ENCODE measurements at places on chromosomes 3 and 15.

DNA sequence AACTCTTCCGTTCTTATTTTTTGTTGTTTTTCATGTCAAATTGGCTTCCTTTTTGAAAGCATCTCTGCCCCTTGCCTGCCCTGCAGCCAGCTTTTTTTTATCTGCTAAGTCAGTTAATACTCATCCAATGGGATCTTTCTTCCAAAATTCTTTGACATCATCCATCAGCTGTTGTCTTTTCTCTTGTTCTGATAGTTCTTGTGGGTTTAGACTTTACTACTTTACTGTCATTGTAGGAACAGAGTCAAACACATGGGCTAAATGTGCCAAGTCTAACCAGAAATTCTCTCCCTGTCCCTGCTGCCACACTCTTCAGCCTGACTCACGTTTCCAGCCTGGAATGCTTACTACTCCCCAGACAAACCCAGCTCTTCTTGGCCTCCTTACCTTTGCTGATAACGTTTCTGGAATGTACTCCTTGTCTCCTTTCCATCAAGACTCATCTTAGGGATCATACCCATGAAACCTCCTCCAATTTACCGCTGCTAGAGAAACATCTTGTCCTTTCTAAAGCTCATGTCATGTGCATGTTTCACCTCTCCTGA is 10.7 kb upstream of the VPS8 start:
- no peak for DNase-seq

- no peak for DNase-seq
These were observed 282.5 kb upstream of the TRIM42 start for GRCh38 chr3:140395134-140396075.

DNA sequence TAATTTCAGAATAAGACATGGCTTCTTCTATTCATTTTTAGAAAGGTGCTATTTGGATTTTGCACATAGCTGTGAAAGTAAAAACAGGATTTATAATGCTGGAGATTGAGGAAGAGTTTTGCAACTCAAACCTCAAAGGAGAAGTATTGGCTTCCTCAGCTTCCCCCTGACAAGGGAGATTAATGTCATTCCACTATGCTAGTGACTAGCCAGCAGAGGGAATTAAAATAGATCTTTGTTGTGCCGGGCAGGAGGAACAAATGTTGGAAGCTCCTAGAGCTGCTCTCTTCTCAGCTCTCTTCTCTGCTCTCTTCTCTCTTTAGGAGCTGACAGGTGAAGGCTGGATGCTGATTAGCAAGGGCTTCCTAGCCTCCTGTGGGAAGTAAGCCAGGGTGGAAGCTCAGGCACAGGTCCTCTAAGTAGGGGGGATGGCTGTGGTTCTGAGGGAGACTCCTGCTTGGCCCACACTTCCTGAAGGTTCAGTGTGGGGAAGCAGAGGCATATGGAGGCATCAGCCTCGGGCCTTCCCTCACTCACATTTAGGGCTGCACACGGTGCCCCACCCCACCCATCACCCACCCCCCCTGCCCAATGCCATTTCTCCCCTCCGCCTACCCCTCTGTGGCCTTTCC is 29.6 kb downstream of the CX3CR1 start:
- no peak for DNase-seq

DNA sequence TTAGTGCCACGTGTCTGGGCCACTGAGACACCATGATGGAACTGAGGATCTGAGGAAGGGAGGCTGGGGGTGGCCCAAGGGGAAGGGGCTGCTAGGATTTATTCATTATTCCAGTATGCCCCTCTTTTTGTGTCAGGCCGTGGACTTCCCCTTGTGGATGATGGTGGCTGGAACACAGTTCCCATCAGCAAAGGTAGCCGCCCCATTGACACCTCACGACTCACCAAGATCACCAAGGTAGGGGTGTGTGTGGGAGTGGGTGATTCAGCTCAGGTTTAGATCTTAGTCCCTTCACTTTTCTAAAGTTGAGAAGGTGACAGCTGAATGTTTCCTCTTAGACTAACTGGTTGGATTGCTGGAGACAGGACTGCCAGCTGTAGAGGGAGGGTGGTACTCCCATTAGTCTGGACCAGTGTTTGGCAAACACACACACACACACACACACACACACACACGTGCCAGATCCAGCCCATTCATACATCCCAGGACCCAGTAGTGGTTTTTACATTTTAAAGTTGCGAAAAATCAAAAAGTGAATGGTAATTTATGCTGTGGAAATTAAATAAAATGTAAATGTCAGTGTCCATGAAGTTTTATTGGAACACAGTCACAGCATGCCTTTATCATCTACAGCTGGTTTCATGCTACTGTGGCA is 11.4 kb downstream of the EIF4G1 start:
- DNase-seq, result no peak

DNA sequence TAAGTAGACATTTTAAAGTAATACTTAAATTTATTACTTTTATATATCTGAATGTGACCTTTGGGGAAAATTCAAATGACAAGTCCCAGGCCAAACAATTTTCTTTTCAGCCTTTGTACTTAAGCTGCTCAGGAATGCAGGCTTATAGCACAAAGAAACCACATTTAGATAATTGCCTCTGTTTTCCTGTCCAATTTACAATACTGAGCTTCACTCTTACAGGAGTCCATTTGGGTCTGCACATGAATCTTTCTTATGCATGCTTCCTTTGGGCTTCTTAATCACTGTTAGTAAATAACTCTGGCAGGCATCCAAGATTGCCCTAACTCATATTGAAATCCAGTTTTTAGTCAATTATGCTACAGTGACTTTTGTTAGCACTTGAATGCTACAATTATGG is 459.4 kb upstream of the TGFBR2 start:
- DNase-seq, result no peak

DNA sequence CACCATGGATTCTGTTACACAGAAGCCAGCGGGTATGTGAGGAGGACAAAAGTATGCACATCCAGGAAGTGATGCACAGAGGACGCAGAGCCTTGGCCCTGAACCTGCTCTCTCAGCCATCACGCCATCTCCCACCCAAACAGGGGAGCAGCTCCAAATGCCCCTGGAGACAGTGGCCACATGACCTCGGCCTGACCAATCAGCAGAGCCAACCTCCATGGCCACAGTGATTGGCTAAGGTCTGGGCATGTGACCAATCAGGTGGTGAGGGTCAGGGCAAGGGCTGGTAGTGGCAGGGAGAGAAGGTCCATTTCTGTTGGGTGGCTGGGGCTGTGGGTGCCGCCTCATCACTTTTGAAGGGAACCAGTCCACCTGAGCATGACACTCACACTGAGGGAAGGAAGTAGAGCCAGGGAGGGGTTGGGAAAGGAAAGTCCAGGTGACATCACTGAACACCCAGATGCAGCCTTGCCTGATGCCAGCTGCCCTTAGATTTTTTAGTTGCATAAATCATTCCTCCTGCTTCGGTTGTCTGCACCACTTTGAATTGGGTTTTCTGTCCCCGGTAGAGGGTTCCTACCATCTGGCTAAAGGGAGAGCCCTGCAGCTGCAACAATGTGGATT is 70.3 kb upstream of the IQSEC1 start:
- no peak for DNase-seq

DNA sequence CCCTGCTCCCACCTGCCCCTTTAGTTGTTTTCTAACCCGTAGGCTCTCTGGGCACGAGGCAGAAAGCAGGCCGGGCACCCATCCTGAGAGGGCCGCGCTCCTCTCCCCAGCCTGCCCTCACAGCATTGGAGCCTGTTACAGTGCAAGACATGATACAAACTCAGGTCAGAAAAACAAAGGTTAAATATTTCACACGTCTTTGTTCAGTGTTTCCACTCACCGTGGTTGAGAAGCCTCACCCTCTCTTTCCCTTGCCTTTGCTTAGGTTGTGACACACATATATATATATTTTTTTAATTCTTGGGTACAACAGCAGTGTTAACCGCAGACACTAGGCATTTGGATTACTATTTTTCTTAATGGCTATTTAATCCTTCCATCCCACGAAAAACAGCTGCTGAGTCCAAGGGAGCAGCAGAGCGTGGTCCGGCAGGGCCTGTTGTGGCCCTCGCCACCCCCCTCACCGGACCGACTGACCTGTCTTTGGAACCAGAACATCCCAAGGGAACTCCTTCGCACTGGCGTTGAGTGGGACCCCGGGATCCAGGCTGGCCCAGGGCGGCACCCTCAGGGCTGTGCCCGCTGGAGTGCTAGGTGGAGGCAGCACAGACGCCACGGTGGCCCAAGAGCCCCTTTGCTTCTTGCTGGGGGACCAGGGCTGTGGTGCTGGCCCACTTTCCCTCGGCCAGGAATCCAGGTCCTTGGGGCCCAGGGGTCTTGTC is 48.5 kb downstream of the PGPEP1L start:
- no peak for DNase-seq

- DNase-seq, result no peak
These were observed 427.1 kb upstream of the RASGRP1 start for GRCh38 chr15:38991701-38992100.

GRCh38 chr15:44545913-44546802 is 9.2 kb downstream of the EIF3J start:
- DNase-seq, result no peak

DNA sequence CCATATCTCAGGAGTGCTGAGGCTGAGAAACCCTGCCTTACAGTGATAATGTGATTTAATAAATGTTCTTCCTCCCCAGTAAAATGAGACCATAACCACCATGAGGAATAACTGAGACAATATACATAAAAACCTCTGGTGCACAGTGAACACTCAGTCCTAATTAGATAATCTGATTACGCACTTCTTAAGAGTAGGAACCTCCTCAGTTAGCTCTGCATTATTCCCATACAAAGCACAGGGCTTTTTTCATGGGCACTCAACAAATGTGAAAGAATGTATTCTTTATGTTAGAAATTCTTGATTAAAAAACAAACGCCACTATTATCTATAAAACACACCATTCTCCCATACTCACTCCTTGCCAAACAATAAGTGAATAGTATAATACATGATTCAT is 97.0 kb downstream of the TNIK start:
- DNase-seq, result no peak

DNA sequence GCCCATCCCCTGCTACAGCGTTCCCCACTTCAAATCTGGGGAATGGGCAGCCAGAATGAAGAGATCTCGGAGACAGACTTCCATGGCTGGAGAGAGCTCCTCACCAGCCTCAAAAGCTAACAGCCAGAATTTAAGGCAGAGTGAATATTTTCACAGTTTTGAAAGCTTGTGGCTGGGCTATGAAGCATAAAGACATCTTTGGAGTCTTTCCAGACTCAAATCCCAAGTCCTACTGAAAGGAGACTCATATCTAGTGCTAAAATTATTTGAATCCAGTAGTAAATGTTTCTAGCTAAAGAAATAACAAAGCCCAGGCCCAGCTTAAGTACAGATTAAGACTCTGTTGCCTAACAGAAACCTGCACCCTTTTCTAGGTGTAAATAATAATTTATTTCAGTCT is 628.4 kb upstream of the ALCAM start:
- DNase-seq, result no peak

DNA sequence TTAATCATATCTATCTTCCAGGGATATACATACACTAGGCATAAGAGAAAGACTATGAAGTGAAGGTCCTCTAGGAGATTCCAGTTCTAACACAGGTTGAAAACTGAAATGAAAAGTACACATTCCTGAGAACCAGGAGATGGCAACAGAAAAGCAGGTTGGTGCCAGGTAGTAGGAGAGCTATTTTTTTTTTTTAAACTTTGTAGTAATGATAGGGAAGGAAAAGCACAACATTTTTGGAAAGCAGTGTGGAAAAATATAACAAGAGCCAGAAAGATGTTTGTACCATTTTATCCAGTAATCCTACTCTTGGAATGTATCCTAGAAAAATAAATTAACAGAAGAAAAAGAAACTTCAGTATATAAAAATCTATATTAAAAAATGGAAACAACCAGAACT is 189.9 kb downstream of the DTWD1 start:
- no peak for DNase-seq

GRCh38 chr3:124570232-124570631 is 160.0 kb upstream of the UMPS start:
- no peak for DNase-seq

GRCh38 chr15:69161079-69161877 is 843 bp downstream of the GLCE start:
- no peak for DNase-seq

DNA sequence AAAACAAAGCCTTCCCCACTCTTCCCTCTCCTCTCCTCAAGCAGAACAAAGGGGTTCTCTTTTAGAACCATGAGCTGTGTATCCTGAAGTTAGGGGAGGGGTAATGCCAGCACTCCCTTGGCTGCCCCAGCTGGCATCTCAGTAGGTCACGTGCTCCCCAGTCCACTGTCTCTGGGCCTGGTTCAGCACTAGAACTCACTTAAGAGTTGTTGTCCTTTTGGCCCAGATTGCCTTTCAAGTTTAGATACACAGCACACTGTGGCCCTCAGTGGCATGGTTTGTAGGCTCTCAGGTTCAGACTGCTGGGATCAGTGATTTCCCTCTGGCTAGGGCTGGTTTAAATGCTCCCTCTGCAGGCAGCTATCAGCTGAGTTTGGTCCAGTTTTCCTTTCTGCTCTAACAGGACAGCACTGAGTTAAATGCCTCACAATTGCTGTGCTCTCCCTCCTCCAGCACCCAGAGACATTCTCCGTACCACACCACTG is 188.4 kb upstream of the ST8SIA2 start:
- DNase-seq, result no peak

Data from NCI-H187 treated with DMSO at 0.1 percent for 48 hours (cell line).